Kidney epithelial cell (primary cell): ENCODE measurements at places on chromosomes 3 and 15.

DNA sequence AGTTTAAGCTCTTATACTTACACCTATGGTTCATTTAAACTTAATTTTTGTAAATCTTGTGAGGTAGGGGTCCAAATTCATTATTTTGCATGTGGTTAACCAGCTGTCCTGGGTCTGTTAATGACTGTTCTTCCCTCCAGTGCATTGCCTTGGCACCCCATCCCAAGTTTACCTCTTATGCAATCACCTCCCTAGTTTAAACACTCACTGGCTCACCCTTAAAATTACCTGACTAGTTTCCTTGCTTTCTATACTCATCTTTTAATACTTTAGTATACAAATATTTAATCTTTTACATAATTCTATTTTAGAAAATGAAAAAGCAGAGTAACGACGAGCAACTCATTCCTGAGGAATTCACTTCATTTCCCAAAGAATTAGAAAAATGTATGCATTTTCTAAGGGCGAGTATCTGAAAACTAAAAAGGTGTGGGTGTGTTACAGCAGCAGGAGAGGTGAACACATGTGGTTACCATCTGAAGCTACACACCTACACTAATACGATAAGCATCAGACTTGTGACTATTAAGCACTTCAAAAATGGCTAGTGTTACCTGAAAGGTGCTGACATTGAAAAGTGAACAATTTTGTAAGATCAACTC, 33.7 kb downstream of the TJP1 start:
- no peak for DNase-seq

DNA sequence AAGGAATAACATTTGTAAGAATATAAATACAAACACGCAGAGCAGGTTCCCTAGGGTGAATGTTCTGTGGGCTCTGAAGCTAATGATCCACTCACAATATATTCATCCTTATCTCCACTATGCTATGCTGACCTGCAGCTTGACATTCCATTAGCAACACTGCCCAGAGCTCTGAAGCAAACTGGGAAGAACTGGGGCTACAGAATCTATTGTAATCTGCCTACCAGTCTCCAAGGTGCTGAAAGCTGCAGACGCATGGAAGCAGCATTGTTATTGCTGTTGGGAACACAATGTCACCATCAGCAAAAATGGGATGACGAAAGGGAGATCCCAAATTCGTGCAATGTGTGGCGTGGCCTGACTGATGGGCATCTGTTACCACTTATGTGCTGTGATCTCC, 316.7 kb upstream of the RORA start:
- DNase-seq, result no peak

- DNase-seq, result no peak
Observed at GRCh38 chr3:64122476-64122875, 99.2 kb upstream of the PSMD6 start.

DNA sequence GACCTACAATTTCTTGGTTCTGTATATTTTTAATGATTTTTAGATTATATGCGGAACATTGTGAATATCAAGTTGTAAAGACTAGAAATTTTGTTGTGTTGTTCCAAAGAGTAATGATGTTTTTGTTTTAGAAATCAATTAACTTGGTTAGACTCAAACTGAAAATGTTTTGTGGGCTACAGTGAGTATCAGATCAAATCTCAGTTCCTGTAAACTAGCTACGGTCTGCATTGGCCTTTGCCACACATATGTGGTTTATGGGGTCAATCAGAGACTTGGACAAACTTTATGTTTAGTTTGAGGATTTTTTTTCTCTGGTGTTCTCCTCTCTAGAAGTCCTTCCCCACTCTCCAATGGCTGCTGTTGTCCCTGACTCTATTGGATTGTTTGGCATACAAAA, 308.0 kb upstream of the THRB start:
- no peak for DNase-seq

GRCh38 chr3:196214783-196215441, 1.4 kb upstream of the SLC51A start:
- no peak for DNase-seq

DNA sequence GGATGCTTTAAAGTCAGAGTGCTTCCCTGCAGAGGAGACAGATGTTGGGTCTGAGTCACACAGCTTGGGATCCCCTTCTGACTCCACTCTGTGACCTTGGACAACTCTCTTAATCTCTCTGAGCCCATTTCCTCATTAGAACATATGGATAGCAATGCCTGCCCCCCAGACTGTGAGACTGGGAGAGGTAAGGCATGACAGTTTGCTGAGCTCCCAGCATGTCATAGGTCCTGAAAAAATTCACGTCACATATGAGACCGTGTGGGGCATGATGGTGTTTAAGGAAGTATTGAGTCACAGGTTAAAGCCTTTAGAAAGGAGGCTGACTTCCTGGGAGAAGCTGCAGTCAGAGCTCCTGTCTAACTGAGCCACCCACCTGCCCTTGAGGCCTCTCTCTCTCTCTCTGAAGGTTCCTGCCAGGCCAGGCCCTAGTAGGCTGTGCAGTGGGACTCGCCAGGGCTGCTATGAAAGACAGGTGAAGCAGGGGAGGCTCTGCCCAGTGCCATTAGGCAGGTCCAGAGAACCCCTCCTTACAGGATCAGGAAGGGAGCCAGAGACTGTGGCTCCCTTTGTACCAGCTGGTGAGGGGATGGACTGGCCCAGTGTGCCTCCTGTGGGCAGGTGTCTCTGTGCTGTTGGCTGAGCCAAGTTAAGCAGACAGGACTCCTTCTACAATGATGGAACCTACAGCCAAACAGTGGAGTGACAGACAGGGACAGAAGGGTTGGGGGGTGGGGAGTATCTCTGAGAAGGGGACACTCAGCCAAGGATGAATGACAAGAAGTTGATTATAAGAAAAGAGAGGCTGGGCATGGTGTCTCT, 19.5 kb upstream of the DOCK3 start:
- no peak for DNase-seq

DNA sequence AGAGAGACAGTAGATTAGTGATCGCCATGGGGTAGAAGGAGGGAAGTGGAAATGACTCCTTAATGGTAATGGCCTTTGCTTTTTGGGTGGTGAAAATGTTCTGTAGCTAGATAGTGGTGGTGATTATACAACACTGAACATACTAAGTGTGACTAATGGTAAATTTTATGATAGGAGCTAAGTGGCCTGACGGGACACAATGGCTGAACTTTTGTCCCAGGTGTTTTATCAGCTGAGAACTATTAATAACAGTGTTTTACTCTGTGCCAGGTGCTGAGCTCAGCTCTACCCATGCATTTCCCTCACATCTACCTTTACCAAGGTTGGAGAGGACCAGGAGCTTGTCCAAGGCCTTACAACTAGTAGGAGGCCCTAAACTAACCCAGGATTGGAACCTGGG, 66.8 kb downstream of the TRIM71 start:
- no peak for DNase-seq

- DNase-seq, result no peak
Observed at GRCh38 chr3:31636694-31637442, 104.1 kb downstream of the STT3B start.

DNA sequence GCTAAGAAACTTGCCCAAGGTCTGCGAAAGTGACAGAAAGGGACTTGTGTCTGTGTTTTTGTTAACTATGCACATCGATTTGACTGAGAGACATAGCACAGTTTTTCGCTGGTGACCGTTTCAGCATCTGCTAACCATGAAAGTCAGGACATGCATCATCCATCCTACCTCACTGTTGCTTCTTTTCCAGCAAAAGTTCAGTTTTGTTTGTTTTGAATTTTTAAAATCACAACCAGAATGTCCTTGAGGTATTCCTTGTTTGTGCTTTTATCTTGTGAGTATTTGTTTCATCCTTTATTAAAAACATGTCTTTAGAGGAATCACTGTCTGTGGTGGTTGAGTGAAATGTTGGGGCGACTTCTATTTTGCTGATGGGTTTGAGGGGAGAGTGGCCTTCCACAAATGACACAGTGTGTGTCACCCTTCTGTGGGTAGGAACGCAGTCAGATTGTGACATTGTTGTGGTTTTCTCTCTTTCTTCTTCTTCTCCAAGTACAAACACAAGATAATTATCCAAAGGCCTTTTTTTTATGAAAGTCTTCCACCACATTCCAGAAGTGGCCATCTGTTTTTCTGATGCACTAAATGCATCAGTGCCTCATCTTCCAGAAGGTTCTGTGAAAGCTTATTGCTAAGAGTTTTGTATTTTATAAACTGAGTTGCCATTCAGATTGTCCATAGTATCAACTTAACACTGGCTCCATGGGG, 214.4 kb upstream of the NR2E3 start:
- no peak for DNase-seq

GRCh38 chr3:20682573-20682972, 496.6 kb upstream of the SGO1 start:
- DNase-seq, result peak; percentile 29

DNA sequence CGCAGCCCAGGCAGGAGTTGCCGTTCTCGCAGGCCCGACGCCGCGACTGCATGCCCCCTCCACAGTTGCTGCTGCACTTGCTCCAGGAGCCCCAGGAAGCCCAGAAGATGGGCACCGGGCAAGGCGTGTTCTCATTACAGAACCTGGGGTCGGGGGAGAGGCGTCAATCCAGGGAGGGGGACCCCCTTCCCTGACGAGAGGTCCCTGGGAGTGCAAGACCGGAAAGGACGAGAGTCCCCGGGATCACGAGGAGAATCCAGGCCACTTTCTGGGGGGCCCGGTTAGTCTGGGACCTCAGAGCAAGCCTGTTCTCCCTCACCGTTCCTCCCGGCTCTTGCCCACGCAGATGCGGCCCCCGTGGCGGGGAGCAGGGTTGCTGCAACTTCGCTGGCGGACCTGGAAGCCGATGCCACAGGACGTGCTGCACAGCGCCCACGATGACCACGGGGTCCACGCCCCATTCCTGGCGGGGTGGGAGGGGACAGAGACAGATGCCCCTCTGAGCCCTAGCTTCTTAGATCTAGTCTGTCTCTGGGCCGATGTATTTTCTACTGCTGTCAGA, 113.9 kb downstream of the SEMA5B start:
- no peak for DNase-seq

GRCh38 chr3:15368561-15369135, 36.3 kb upstream of the SH3BP5 start:
- no peak for DNase-seq

- DNase-seq, result no peak
Observed at GRCh38 chr15:68751622-68752021, 69.1 kb downstream of the ANP32A start.

- DNase-seq, result no peak
Observed at GRCh38 chr3:27025718-27026117, 343.5 kb downstream of the NEK10 start.

DNA sequence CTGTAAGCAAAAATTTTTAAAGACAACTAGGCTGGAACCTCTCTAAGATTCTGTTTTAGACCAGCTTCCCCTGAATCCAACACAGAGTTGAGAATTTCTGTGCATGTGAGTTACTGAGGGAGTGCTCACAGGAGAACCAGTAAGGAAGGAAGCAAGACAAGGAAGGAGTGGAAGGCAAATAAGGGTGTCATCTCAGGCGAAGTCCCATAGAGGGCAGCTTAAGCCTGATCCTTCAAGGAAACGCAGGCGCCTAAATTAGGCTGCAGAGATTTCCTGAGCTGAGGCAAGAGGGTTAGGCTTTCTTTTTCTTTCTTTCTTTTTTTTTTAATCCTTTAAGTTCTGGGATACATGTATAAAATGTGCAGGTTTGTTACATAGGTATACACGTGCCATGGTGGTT, 36.2 kb upstream of the COL6A6 start:
- no peak for DNase-seq
